ENCODE measurements at places on chromosomes 16 and 17.

DNA sequence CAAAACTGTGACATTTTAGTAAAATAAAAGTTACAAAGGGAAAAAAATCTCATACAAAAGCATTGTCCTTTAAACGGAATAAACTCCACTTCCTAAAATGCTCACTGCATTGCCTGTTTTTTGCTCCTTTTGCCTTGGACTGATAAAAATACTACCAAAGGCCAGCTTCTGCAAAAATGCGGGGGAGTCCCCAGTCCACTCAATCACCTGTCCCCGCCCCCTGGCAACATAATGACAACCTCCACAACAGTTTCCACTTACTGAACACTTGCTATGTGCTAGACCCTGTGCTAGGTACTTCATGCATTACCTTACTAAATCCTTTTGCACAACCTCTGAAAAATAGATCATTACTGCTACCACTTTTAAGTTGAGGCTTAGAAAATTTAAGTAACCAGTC, 172.7 kb upstream of the CCL2 start:
- no peak for DNase-seq

DNA sequence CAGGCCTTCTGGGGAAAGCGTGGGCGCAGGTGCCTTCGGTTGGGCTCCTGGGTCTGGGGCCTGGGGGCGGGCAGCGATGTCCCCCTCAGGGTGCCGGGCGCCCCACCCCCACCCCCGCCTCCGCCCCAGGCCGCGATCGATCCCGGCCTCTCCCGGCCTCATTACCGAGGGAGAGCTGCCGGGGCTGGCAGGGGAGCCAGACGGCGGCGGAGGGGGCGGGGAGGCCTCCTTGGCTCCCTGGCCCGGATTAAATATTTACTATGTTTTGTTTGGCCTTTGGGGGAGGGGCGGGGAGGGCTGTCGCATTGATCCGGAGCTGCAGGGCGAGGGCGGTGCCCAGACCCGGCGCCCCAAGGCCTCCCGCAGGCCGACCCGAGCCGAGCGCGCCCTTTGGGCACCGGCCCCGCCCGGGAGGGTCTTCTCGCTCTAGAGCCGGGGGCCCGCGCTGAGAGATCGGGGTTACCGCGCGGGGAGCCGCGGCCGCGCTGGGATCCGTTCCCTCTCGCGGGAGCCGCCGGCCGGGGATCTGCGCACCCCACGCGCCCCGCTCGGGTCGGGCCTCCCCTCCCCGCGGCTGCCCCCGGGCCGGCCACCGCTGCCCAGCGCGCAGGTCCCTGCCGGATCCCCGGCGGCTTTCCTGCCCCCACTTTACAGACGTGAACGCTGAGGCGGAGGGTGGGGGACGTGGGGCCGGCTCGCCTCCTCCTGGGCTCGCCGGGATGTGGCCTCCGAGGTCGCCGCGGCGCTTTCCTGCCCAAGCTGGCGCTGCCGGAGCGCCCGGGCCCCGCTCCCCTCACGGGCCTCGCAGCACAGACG, 27.0 kb downstream of the RTN4RL1 start:
- DNase-seq = no peak

- no peak for DNase-seq
These were observed 153.3 kb downstream of the CDH11 start for GRCh38 chr16:64968539-64968938.

GRCh38 chr17:79789943-79790804, 6.7 kb downstream of the CBX8 start:
- no peak for DNase-seq

- peak; percentile 63 for DNase-seq
These were observed at the start of gene SIRT7 for GRCh38 chr17:81917565-81918332. Gene SIRT7 (minus strand): TSS chr17:81918176. CDS start chr17:81918131, 45 bp downstream.

GRCh38 chr16:3609895-3610697, 1.3 kb downstream of the SLX4 start:
- DNase-seq = no peak

GRCh38 chr17:18002171-18002570, 29.5 kb downstream of the DRC3 start:
- DNase-seq = no peak

DNA sequence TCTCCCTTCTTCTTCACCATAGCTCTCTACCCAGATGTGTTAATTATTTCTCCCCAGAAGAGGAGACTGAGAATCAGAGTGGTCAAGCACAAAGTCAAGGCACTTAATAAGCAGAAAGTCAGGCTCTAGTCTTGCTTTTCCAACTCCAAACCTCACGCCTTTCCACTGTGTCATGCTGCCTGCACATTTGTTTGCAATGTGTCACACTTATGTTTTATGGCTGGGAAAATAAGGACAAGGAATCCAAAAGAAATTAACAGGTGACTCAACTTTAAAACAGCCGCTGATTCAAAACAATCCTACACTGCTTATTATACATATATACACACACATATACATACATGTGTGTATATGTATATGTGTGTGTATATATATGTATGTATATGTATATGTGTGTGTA, 255.7 kb upstream of the DYNLRB2 start:
- DNase-seq = no peak

DNA sequence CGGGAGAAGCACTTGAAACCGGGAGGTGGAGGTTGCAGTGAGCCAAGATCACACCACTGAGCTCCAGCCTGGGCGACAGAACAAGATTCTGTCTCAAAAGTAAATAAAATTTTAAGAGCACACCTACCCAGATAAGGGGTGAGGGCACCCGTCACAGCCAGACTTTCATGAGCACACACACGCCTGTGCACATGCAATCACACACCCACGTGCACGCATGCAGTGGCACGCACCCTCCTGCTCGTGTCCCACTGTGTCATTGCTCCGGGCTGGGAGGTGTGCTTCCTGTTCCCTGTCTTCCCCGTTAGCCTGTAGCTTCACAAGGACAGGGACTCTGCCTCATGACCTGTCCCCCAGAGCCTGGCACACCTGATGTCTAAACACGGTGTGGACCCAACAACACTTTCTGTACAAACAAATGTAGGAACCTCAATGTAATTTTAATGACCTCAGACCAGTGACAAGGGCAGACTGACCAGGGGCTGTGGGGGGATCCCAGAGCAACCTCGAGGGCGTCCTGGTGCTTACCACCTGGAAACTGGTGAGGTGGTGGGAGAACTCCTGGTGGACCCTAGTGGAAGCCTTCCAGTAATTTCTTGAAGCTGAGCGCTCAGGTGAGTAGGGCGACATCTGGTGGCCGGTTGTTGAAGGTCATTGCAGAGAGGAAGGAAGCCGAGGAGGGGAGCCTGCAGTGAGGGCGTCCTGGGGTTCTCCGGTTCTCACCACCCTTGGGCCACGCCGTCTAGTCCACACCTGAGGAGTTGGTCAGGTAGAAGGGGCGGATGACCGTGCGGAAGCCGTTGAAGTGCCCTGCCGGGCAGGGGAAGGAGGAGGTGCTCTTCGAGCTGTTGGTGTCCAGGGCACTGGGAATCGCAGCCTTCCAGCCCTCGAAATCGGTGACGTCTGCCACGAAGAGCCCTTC, 8.6 kb downstream of the LGALS3BP start:
- peak; percentile 63 for DNase-seq

DNA sequence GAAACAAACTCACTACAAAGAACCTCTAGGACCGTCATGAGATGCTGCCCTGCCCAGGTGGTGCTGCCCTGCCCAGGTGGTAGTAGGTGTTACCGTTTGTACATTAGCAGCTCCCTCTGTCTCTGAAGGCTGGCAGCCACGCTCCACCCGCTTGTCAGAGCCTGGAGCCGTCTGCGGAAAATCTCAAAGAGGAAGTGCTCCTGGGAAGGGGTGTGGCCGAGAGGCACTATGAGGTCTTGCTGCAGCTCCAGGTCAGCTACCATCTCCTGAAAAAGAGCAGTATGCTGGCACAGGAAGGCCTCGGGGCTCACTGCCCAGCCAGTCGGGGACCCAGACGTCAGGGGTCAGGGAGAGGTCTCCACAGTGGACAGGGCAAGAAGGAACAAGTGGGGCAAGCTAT, 28.3 kb downstream of the ZNF276 start:
- no peak for DNase-seq

DNA sequence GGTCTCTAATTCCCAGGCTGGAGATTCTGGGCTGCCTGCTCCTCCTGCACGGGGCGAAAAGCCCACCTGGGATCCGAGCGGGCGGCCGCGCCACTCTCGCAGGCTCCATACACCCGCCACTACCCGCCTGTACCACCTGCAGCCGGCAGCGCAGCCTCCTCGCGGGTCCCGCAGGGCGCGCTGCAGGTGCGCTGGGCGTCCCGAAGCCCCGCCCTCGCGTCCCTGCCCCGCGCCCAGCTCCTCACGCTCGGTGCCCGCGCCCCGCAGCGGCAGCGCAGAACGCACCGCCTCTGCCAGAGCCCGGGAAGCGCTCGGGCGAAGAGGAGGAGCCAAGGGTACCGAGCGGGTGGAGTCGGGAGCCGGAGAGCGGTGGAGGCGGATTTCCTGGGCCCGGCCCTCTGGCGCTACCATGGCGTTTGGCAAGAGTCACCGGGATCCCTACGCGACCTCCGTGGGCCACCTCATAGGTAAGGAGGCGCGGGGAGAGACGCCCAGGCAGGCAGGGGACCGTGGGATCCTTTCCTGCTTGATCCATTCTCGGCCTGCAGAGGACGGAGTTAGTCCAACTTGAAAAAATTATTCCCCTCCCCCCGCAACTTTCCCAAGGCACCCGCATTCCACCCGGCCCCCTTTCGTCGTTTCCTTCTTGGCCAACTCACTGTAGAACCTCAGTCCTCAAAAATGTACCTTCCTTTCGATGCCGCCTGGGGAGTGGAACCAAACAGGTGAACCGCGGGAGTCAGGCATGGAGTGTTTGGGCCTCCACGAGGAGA, at the start of gene TOM1L1:
Gene TOM1L1, plus strand, starts transcription at position 396 of the 773 bp plus-strand sequence. Its CDS starts 14 bp downstream, at position 410.
- no peak for DNase-seq

DNA sequence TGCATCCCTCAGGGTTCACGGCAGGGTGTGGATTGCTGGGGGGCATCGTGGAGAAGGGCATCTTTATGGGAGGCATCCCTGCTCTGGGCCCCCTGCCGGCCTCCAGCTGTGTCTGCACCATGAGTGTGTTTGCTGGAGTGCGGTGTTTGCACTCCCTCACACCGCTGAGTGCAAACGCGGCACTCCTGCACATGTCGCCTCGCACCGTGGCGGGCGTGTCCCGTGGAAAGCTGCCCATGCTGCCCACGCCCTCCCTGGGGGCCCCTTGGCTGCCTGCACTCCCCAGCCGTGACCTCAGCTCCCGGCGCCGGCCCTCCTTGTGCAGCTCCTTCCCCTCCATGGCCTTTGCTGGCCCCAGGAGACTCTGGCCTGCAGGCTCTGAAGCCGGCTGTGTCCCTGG, 74.6 kb upstream of the ZNF750 start:
- DNase-seq = no peak

- no peak for DNase-seq
These were observed 626.6 kb upstream of the SOX9 start for GRCh38 chr17:71494062-71494855.

DNA sequence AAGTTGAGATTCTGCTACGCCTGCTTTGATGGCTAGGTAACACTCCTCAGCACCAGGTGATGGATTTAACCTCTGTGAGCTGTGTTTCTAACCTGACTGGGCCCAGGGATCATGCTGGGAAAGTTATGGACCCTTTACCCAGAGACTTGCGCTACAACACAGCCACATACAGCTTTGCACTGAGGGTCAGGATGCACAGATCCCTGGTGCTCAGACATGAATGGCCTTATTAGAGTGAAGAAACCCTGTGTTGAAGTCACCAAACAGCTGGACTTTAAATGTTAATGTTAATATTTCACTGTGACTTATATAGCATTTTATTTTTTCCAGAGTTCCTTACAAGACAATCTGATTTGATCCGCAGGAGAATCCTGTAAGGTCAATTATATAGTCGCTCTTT, 114.3 kb downstream of the MSI2 start:
- DNase-seq = no peak

DNA sequence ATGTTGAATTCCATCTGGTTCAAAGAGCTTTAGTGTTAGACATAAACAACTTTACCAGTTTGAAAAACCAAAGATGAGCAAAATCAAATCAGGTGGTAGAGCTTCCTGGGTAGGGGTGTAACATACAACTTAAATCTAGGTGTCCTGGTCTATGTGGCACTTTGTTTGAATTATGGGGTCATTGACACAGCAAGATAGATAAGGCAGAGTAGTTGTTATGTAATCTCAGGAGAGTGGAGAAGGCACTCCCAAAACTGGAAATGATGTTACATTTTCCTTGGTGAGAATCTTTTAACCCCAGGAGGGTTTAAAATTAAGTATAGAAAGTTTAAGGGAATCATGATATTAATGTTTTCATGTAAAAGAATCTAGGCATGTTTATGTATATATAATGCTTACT, 31.9 kb downstream of the CCDC42 start:
- no peak for DNase-seq

DNA sequence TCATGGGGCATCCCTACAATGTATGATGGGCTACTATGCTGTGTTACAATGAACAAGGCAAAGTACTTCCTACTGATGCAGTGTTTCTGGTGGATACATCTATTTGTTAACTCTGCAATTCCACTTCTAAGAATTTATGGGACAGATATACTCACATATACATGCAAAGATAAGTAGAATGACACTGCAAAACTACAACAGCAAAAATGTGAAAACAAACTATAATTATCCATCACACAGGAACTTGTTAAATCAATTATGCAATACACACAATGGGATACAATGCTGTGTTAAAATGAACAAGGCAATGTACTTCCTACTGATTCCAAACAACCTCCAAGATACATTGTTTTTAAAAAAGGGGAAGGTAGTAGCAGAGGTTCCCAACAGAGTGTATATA, 3.2 kb downstream of the DDX52 start:
- no peak for DNase-seq

DNA sequence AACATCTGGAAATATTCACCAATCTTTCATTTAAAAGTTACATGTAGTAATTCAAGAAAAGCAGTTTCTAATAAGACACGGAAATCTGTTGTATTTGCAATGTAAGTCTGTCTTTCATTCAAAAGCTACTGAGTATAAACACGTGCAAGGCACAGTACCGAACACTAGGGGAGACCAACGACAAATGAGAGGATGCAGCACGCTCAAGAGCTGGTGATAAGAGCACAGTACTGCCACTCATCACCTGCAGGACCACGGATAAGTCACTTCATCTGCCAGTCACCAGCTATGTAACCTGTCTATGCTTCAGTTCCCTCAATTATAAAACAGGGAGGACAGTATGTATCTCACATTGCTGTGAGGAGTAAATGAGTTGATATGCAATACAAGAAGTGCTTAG, 67.1 kb downstream of the CLEC18A start:
- no peak for DNase-seq

DNA sequence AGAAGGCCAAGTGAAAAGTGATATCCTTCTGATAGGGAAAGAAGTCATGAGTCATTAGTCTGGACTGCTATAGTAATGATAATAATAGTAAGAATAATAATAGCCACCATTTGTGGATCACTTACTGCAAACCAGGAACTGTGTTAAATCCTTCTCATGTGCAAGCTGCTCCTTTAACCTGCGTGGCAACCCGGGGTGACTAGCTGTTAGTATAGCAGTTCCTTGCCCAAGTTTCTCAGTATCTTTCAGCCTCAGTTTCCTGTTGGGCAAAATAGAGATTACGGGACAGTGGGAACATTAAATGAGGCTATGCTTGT, 129.5 kb downstream of the CDH13 start:
- DNase-seq = no peak

GRCh38 chr17:80845069-80845862, 146.4 kb upstream of the CHMP6 start:
- no peak for DNase-seq
